NCI-H1092 treated with DMSO at 0.1 percent for 48 hours (cell line): ENCODE measurements at places on chromosomes 13 and 19.
A peak's percentile ranks its signal among the peaks of the same experiment; 100 is the strongest.

DNA sequence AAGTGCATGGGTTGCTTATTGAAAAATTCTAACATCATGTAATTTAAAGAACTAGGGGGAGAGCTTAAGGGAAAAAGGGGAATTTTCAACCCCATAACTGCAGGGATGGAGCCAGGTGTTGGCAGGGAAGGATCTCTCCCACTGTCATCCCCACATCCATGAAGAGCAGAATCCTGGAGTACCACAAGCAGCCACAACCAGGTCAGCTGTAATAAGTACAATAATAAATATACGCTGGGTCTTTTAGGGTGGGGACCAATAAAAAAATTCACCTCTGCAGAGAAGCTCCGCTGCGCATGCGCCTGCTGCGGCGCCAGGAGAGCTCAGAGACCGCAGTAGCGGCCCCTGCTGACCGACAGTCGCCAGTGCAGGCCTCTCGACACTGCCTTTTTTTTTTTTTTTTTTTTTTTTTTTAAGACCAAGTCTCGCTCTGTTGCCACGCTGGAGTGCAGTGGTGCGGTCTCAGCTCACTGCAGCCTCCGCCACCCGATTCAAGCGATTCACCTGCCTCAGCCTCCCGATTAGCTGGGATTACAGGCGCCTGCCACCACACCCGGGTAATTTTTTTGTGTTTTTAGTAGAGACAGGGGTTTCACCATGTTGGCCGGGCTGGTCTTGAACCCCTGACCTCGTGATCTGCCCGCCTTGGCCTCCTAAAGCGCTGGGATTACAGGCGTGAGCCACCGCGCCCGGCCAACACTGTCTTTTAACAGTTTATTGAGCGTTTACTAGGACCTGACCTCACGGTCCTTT, 2.5 kb upstream of the EEF2 start:
- peak; percentile 88 for DNase-seq

DNA sequence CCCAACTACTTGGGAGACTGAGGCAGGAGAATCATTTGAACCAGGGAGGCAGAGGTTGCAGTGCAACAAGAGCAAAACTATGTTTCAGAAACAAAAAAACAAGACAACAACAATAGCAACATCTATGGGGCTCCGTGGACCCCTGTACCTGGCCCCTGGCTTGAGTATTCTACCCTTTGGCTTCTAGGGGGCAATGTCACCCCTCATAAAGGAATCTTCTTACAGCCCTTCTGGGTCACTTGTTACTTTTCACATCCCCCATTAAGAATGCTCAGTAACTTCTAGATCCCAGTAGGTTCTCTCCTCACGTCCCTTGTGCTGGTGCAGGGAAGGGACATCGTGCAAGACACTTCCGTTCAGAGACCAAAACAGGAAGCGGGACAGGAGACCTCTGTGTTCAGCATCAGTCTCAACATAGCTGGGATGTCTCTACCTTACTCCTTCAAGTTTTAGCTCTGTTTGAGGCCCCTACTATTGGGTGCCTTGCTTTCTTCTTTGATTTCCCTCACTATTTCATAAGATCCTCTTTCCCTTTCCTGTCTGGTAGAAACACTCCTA, 218.1 kb upstream of the ARGLU1 start:
- no peak for DNase-seq

GRCh38 chr13:26971990-26972887, 199.4 kb downstream of the USP12 start:
- peak; percentile 87 for DNase-seq

- DNase-seq = no peak
Observed at GRCh38 chr13:67961331-67961730, 731.2 kb upstream of the PCDH9 start.

DNA sequence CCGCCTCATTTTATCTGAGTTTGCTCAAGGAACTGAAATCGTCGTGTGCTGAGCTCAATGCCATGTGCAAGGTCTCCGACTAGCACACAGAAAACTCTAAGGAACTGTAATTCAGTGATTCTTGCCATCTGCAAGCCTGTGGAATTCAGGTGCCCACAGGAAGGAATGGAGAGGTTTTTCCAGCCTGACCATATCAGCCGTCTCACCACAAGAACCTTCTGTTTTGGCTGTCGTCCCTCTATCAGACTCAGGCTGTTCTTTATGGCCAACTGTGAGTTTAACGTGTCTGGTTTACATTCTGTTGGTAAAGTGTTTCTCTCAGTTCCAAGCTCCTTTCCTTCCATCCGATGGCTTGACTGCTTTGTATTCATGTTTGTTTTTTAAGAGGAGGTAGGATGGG, 293.5 kb downstream of the SPRY2 start:
- no peak for DNase-seq

GRCh38 chr19:10143681-10144080, 24.0 kb upstream of the EIF3G start:
- DNase-seq = no peak

DNA sequence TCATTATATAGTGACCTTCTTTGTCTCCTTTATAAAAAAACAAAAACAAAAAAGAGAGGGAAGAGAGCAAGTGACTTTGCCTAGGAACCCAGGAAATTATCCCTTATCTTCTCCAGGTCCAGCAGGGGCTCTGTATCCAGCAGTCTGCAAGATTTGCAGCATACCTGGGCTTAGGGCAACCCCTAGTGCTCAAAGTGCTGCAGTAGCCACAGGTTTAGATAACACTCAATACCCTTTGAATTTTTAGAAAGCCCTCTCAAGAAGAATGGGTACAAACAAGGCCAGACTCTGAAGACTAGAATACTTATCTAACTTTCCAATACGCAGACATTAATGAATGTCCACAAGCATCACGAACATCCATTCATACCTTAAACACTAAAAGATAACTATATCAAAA, 43.2 kb downstream of the CCNA1 start:
- DNase-seq = peak; percentile 1

- no peak for DNase-seq
Observed at GRCh38 chr13:100088273-100088643, 635 bp upstream of the PCCA start.

DNA sequence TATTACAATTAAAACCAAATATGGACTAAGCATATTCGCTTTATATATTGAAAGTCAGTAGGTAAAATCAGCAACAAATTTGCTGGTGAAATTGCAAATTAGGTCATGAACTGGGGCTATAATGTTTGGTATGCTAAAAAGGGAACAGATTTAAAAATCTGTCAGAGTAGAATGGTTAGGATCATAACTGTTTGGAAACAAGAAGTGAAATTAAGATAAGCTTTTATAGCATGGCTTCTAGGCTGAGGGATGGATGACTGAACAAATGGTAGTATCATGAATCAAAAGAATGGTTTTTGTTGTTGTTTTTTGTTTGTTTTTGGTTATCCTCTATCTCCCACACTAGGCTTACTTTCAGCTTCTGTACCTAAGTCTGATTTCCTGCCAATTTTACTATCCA, 1090.4 kb downstream of the PCDH9 start:
- no peak for DNase-seq

DNA sequence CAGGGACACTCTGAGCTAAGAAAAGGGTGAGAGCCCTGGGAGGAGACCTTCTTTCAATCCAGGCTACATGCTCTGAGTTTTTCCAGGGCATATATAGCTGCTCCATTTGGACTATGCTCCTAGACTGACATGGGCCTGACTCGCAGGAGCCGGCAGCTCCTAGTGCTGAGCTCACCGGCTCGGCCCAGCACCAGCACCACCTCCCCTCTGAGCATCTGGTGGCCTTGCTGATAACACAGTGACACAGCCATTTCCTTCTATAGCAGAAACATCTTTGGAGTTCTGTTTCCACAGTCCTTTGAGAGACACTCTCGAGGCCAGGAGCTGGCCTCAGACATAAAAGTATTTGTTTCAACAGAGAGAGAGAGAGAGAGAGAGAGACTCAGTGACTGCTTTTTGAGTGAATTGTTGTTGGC, 184.9 kb downstream of the TM9SF2 start:
- no peak for DNase-seq

- no peak for DNase-seq
Observed at GRCh38 chr19:13918726-13919411, 12.9 kb downstream of the CC2D1A start.

- no peak for DNase-seq
Observed at GRCh38 chr13:28750187-28751045, 31.6 kb upstream of the SLC46A3 start.

DNA sequence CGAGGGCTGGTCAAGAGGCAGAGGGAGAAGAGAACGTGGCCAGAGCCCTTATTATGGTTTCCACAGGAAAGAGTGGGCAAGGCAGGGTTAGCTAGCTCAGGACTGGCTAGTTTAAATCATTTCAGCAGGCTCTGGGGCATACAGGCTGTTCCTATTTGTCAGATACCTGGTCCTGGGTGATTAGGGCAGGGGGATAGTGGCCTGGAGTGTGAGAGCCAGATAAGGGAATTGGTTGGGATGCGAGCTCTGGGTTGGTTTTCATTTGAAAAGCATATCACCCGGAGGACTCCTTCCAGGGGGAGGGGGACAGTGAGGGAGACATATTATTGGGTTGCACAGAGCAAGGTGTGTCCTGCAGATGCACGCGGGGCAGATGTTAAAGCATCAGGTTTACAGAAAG, 75.3 kb upstream of the CLDN10 start:
- no peak for DNase-seq

- DNase-seq = no peak
Observed at GRCh38 chr13:89568746-89569145, 1778.7 kb upstream of the MIR17HG start.

DNA sequence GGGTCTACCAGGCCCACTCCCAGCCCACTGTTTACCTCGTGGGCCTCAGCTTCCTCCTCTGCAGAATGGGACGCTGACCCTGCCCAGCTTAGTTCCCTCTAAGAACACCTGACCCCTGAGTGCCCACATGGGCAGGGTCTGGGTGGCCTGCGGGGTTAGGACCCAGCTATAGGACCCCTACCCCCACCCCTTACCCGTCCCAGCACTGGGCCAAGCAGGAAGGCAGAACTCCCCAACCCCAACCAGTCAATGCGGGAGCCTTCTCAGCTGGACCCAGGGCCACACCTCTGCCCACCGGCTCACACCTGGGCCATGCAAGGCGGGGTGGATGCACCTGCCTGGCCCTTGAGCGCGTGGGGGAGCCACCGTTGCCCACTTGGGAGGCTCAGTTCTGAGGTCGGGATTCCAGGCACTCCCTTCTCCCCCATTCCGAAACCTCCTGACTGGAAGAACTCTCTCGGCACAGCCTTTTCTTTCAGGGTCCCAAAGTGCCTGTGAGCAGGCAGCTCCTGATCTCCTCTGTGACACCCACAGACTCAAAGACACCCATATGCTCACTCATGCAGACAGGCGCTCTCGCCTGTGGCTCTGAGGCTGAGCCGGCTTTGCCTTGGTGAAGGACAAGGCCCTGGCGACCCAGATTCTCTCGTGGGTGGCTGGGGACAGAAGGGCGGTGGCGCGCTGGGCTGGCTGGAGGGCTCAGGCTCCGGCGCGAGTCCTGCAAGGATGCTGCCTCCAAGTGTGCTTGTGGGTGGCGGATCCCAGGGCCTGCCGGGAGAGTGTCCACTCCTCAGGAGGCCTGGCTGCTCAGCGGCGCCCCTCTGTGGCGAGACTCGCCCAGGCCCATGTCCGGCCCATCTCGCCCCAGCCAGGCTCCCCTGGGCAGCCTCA, 27.9 kb upstream of the PARP4 start:
- no peak for DNase-seq

GRCh38 chr19:48608798-48609263, 2.3 kb downstream of the SPACA4 start:
- DNase-seq = peak; percentile 40

DNA sequence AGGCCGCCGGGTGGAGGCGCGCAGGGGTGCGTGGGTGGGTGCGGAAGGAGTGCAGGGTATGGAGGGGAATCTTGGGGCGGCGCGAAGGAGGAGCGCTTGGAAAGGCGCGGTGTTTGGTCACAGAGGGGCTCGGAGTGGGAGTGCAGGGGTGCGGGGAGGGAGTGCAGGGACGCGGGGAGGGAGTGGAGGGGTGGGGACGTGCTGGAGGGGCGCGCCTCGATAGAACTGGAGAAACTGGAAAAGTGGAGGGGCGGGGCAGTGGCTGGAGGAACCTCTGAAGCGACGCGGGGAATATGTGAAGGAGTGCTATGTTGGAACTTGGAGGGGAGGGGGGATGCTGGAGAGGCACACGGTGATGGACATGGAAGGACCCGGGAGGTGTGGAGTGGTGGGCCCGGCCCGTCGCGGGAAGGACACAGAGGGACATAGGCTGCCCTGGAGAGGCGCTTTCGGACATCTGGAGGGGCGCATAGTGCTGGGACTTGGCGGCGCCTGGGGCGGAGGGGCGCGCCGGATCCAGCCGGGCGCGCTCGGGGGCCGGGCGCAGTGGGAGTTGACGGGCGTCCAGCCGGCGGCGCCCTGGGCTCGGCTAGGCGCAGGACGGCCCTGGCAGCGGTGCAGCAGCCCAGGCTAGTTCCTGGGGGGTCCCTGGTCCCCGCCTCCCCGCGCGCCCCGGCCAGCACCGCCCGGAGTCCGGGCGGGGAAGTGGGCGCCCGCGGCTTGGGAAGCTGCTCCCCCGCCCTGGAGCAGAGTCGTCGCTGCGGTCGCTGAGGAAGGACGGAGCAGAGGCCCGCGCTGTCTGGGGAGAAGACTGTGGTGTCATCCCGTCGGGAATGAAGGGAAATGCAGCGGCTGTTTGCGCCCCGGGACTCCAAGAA, 20.8 kb upstream of the SGCG start:
- DNase-seq = no peak

GRCh38 chr19:5905114-5905778, 574 bp downstream of the VMAC start:
- DNase-seq = no peak

DNA sequence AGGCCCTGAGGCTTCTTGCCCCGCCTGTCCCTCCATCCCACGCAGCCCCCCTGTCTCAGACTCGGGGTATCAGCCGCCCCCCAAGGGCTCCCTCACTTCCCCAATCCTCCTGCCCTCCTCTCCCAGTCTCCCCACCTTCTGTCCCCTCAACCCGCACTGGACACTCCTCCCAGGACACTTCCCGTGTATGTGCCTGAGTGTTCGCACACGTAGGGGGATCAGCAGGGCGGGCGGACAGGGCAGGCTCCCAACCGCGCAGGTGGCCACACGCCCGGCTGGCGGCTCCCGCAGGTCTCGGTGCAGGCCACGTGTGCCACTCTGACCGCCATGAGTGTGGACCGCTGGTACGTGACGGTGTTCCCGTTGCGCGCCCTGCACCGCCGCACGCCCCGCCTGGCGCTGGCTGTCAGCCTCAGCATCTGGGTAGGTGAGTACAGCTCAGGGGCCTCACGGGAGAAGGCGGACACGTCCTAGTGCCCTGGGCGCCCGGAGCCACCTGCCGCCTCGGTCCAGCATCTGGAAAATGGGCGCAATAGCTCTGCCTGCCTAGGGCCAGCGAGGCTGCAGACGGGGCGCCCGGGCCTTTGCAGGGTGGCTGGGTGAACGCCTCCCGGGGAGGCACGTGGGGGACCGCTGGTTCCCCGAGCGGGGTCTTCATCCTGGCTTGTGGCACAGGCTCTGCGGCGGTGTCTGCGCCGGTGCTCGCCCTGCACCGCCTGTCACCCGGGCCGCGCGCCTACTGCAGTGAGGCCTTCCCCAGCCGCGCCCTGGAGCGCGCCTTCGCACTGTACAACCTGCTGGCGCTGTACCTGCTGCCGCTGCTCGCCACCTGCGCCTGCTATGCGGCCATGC, 2.3 kb downstream of the KISS1R start:
- DNase-seq = peak; percentile 39
